ENCODE measurements at places on chromosomes 11 and 22.
A peak's percentile ranks its signal among the peaks of the same experiment; 100 is the strongest.

- DNase-seq = no peak
Observed at GRCh38 chr11:31487848-31488247, 21.6 kb downstream of the IMMP1L start.

GRCh38 chr11:35650006-35650405 is 12.6 kb upstream of the TRIM44 start:
- DNase-seq = no peak

- DNase-seq = no peak
Observed at GRCh38 chr11:105092256-105093239, 47.0 kb downstream of the CARD18 start.

DNA sequence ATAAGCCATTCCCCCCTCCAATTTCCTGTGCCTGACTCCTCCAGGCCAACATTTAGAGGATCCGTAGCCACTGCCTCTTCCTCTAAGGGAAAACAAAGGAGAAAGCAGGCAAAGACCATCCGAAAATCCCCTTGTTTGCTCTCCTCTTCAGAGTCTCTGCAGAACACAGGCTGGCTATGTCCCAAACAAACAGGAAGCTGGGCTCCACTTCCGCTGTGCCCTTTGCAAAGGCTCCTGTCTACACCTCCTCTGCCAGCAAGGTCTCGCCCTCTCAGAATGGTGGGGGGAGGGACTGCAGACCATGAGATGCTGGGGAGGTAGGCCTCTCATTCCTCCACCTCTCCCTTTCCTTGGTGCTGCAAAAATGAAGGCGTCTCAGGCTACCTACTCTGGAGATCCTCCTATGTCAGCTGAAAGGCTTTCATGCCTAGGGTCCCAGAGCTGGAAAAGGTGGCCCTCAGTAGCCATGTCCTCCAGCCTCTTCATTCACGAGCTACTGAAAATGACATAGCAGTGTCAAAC is 596.2 kb downstream of the BUD13 start:
- DNase-seq = no peak

DNA sequence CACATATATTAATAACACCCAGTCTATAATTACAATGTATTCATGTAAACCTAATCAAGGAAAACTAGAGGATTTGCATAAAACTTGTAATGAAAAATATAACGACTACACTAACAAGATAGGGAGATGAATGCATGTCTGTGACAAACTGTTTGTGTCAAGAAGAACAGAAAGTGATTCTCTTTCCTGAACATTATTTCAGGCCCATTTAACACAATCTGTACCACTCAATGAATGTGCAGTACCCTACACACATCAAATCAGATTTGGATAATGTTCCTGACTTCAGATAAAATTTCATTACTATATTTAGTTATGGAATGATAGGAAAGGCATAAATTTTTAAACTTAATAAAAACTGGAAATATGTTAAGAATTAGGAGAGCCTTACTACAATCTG is 93.1 kb downstream of the CADM1 start:
- DNase-seq = no peak

- no peak for DNase-seq
Observed at GRCh38 chr11:69121621-69122325, 34.0 kb upstream of the SMIM38 start.

DNA sequence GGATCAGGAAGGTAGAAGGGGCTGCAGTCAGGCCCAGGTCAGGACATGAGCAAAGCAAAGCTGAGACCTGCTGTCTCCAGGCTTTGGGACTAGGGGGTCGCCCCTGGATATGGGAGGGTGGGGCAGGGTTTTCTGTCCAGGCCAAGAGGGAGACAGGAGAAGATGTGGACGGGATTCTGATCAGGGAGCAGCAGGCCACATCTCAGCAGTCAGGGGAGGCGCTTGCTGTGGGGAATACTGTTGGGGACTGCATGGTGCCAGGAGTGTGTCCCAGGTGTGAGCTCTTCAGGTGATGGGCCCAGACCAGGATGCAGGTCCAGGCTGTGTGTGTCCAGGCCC is 29.3 kb downstream of the IGLL5 start:
- DNase-seq = no peak

GRCh38 chr11:3086114-3086513 is 28.9 kb upstream of the CARS1 start:
- no peak for DNase-seq

DNA sequence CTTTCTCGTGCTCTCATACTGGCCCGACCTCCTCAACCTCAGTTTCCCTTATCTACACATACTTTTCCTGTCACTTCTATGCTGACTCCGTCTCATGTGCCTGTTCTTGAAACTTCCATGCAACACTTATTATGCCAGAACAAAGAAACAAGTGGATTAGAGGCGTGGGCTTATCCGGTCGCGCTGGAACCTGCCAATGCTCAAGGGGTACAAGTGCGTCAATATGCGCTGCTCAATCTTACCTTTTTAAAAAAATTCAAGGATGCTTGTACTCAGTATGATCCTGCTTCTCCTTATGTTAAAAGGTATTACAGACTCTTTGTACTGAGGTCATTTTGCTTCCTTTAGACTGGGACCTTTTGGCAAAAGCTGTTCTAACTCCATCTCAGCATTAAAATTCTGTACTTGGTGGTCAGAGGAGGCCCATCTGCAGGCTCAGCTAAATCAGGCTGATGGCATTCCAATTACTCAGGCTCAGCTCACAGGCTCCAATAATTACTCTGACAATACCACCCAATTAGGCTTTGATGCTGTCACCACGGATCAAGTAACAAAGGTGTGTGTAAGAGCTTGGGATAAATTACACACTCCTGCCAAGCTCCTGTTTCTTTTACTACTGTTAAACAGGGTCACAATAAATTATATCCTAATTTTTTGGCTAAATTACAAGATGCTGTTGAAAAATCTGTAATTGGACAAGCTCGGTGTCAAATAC is 26.3 kb upstream of the ALDH3B2 start:
- no peak for DNase-seq

DNA sequence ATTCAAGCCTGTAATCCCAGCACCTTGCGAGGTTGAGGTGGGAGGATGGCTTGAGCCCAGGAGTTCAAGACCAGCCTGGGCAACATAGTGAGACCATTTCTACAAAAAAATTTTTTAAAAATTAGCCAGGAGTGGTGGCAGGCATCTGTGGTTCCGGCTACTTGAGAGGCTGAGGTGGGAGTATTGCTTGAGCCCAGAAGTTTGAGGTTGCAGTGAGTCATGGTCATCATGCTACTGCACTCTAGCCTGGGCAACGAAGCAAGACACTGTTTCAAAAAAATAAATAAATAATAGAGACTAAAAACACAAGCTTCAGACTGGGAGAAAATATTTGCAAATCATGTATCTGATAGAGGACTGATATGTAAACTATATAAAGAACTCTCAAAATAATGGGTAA is 33.2 kb downstream of the BTBD10 start:
- DNase-seq = no peak

DNA sequence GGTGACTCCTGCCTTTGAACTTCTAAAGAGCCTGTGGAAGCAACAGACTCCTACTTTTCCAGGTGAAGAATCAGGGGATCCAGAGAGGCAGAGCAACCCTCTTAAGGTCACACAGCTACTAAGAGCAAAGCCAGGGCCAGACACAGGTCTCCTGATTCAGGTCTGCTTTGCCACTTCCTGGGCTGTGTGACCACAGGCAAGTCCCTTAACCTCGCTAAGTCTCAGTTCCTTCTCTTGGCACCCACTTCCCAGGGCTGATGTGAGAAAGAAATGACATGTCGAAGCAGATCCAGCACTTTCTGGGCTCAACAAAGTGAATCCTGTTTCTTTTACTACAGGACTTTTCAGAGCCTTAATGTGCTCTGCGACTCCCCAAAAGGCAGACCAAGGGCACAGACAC is 30.2 kb downstream of the UQCR10 start:
- DNase-seq = peak; percentile 37

GRCh38 chr11:132742929-132743328 is 789.4 kb downstream of the OPCML start:
- no peak for DNase-seq
